ENCODE measurements at places on chromosomes 3 and 15. TPM values are rescaled to one million over a fixed set of nuclear protein-coding genes. Genes with fewer than 3 reads are reported as not detected.

PDHB gene
- total RNA-seq = 111 TPM

GABRB3 gene
- 20.9 TPM for total RNA-seq

SERPINI1 gene
- total RNA-seq = 3.8 TPM

CHRFAM7A gene
- 0.43 TPM for total RNA-seq

SEMA3G gene
- total RNA-seq = 12.6 TPM

SEMA4B gene
- 22.1 TPM for total RNA-seq

NTRK3 gene
- 1.5 TPM for total RNA-seq

SUCNR1 gene
- total RNA-seq = 1.5 TPM
